ENCODE measurements at places on chromosomes 7 and 10.

- no peak for DNase-seq
Measured at GRCh38 chr10:5551531-5552375, 27.0 kb downstream of the CALML3 start.

DNA sequence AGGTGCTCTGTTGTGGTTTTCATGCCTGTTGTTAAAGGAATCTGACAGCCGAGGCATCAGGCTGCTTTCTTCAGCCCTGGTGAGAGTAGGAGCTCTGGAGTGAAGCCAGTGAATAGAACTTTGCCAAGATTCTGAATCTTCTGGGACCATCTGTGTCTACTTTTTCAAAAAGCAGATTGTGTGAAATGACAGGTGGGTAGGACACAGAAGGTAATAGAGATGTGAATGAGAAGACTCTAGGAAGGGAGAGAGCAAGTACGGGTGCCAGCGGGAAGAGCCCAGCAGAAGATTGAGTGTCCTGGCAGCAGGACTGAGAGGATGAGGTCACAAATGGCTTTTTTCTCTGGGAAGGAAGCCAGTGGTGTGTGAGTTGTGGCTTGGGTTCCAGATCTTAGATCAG, 429.2 kb downstream of the SDK1 start:
- no peak for DNase-seq

GRCh38 chr10:95289003-95289920, 1.5 kb downstream of the PDLIM1 start:
- DNase-seq = no peak

DNA sequence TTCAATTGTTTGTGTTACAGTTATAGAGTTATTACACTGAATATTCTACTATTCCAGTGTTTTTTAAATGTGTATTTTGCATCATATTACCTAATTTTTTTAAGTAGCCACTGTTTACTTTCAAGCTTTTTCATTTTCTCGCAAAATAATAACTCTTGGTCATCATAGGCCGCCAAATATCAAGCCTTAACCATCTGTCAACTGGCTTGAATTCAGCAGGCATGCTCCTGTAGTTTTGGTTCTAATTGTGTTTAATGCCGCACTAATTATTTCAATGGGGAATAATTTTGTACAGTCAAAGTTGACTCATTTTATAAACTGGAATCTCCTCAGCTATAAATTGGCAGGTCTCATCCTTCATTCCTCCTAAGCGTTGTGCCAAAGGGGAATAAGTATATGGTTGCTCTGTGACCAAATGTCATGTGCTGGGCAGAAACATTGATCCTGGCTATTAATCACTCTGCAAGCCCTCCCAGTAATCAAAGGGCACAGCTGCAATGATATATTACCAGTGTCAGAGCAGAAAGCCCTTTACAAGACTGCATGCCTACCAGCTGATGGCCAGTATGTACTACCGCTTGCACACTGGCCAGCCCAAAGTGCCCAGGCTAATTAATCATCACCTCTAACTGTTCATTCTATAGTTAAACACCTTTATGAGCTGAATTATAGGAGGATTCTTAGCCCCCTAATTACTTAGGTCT, 74.8 kb downstream of the SKAP2 start:
- DNase-seq = no peak

- DNase-seq = no peak
Measured at GRCh38 chr7:107179326-107180164, 10.7 kb downstream of the HBP1 start.
